ENCODE measurements at places on chromosomes 12 and 14.
A peak's percentile ranks its signal among the peaks of the same experiment; 100 is the strongest.

DNA sequence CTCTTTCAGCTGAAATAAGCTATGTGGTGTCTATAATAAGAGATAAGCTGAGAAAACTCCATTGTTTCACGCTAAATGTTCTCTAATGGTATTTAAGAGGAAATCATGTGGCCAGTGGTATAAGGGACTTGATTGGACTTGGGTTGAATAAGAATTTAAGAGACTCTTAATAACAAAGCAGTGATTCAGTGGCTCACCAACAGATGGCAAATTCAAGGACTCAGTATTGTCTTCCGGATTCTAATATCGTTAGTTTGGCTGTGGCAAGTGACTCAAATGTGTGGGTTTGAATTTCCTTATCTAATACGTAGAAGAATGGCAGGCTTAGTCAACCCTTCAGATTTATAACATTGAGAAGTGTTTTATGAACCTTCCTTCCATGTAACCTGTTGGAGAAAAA is 49.1 kb upstream of the KCNH3 start:
- DNase-seq = no peak

DNA sequence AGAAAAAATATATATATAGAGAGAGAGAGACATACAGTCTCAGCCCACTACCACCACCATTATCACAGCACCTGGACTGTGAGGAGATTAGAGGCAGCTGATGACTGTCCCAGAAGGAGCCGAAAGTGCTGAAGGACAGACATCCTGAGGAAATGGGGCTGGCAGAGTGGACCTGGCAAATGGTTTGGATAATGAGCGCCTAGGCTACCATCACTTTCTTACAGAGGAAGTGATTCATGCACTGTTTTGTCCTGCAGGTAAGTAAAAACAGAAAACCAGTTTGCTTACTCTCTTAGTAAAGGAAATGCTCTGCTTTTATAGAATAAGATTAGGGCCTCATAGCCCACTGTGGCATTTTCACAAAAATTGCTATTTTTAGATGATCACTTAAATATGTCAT is 28.6 kb upstream of the DNM1L start:
- DNase-seq = no peak

- DNase-seq = no peak
Measured at GRCh38 chr12:17148706-17149105, 542.7 kb upstream of the LMO3 start.

DNA sequence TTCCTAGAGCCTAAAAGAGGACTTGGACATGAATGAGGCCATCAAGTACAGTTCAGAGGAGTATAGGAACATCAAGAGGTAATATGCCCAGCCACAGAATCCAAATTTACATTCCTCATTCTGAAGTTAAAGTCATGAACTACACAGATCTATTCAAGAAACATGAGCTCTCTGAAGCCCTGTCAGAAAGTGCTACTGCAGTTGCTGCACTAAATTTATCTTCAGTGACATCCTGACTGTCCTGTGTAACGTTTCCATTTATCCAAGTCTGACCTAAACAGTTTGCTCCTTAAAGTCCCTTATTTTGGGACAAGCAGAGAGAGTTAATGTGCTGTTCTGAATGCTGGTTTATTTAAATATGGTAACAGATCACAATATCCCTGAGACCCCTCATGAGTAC is 28.2 kb downstream of the NEK9 start:
- DNase-seq = no peak

- DNase-seq = no peak
Measured at GRCh38 chr14:75675265-75675960, 14.4 kb downstream of the TTLL5 start.

- peak; percentile 6 for DNase-seq
Measured at GRCh38 chr12:82912406-82912805, 225.7 kb downstream of the TMTC2 start.

DNA sequence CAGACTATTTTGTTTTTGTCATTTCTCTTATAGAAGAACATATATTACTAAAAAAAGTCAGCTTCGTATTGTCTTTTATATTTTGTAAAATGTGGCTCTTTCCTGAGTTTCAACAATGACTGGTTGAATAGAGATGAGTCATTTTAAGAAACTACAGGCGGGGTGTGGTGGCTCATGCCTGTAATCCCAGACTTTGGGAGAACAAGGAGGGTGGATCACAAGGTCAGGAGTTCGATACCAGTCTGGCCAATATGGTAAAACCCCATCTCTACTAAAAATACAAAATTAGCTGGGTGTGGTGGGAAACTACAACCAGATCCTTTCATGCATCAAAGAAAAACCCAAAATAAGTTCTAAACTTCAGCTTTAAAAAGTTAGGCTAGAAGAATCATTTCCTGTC is 28.8 kb downstream of the HECTD4 start:
- no peak for DNase-seq

GRCh38 chr12:48336564-48336963 is 14.2 kb downstream of the ZNF641 start:
- DNase-seq = no peak

DNA sequence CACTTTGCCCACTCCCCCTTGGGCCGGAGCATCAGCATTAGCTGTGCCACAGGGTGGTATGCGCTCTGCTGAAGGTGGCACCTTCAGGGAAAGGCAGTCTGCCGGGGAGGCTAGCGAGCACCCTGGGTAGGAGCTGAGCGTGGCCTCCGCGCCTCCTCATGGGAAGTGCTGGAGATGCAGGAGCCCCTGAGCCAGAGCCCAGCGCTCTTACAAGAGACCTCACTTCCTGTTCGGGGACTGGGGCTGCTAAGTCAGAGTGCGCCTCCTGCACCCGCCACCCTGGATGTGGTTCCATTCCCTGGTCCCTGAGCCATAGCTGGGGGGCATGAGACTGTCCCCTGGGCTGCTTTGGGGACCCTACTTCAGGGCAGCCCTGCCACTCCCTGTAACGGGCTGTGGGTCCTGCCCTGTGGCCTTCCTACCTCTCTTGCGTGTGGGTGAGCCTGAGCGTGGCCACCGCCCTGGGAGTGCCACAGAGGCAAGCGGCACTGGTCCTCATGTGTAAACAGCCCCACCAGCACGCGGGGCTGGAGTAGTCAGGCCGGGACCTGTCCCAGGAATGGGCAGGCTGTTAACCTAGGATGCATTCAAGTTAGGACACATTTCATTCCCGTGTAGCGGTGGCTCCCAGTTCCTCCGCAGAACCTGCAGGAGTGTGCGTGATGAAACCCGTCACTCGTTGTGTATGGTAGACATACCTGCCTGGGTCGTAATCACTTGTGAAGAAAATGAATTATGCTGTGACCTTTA is 19.4 kb downstream of the COA8 start:
- DNase-seq = no peak

DNA sequence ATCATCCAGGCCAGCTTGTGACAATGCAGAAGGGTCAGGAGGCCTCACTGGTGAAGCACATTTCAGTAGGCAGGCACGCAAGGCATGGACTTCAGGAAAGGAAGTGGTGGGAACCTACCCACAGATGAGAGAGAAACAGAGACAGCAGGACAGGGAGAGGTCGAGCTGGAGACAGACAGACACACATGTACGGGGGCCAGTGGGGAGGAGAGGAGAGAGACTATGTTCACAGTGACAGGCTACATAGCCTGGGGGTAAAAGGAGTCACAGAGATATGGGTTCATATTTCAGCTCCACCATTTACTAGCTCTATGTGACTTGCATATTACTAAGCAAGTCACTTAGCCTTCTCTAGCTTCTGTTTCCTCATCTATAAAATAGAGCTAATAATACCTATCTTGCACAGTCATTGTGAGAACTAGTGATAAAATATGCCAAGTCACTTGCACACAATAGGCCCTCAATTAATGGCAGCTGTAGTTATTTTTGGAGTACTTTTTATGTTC is 91.1 kb upstream of the FUT8 start:
- no peak for DNase-seq

DNA sequence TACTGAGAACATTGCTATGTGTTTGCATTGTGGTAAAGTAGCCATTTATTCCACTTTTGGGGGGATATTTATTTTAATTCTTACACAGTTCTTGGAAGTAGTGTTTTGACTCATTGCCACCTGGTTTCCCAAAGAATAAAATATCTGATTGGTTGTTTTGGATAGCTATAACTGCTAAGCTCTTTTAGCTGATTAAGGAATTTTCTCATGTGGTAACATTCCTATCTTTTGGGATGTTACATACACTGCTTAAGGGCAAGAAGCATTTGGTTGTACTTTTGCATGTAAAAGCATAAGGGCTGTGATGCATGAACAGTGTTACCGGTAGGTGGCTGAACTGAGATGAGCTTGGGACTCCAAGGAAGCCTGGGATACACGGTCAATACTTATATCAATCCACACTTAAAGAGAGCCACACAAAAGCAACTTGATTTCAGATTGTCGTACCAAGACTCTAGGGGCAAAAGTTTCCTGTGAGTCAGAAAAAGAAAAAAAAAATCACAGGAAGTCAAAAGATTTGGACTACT is 71.4 kb upstream of the PRKD1 start:
- no peak for DNase-seq

GRCh38 chr12:123269395-123269892 is 2.2 kb downstream of the CDK2AP1 start:
- peak; percentile 89 for DNase-seq

DNA sequence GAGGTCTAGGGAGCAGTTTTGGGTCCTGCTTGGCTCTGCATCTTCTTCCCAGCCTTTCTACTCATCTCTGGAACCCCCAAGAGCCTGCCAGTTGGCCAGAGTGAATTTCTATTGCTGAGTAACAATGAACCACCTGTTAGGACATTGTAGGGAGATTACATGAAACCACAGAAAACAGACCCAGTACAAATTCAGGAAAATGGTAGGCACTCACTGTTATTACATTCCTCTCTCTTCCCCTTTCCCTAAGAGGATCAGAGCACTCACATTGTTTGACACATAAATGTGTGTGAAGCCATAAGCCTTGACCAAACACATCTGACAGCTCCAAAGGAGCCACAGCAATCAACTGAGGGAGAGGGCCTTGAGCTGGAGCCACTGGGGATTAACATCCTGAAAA is 216.1 kb downstream of the TMEM132D start:
- DNase-seq = no peak
